Ammon's horn (tissue), 1 donor: ENCODE measurements at places on chromosomes 6 and 20.

DNA sequence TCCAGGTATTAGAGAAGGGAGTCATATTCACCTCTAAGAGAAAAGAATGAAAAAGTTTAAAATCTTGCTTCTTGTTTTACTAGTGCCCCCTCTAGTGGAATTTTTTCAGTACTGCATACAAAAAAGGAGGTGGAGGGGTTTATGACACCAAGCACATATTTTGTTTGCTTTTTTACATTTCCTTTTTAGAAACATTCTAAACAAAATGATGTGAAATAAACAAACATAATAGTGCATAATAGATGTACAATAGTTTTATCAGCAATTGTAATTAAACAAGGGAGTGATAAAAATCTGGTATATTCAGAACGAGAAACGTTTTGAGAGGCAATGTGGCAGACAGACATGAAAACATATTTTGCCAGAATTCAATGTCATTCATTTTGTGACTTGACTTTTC lies 111.0 kb upstream of the TFAP2D start:
- DNase-seq: peak; percentile 3

- DNase-seq: no peak
Observed at GRCh38 chr6:5416250-5416649, 154.9 kb downstream of the FARS2 start.

- peak; percentile 22 for DNase-seq
Observed at GRCh38 chr6:150119173-150119572, 23.7 kb upstream of the PPP1R14C start.

DNA sequence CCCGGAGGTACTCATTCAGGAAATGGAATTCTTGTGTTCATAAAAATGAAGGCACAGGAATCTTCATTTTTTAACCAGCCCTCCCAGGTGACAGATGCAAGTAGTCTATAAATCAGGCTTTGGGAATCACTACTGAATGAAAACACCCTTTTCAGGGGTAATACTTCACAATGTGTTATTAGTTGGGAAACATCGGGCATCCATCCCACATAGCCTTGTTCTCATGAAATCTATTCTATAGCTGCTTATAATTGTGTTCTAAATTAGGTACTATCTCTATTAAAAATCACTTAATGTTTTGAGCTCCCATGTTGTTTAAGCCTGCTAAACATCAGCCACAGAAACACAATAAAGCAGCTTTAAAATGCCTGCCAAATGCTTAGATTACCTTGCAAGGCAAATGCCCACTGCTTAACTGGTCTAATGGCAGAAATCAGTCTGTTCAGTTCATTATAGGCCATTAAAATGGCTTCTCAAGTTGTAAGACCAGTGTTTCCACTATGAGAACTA lies 94.9 kb downstream of the L3MBTL3 start:
- DNase-seq: no peak

- DNase-seq: peak; percentile 65
Observed at GRCh38 chr6:51528556-51528955, 558.9 kb downstream of the PKHD1 start.

GRCh38 chr6:157021344-157021992 lies 244.3 kb downstream of the ARID1B start:
- peak; percentile 93 for DNase-seq
